ENCODE measurements at places on chromosomes 7 and 10. TPM values are rescaled to one million over a fixed set of nuclear protein-coding genes. Genes with fewer than 3 reads are reported as not detected.

GRCh38 chr7:93145354-93145753 lies 2.8 kb downstream of the SAMD9L start:
- DNase-seq = no peak

DNA sequence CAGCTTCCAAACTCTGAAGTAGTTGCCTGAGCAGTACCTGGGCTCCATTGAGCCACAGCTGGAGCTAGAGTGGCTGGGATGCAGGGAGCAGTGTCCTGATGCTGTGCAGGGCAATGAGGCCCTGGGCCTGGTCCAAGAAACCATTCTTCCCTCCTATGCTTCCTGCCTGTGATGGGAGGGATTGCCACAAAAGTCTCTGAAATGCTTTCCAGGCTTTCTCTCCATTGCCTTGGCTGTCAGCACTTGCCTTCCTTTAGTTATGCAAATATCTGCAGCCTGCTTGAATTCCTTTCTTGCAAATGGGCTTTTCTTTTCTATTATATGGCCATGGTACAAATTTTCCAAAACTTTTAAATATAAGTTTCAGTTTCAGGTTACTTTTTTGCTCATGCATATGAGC lies 972.2 kb upstream of the MBL2 start:
- DNase-seq = no peak

DNA sequence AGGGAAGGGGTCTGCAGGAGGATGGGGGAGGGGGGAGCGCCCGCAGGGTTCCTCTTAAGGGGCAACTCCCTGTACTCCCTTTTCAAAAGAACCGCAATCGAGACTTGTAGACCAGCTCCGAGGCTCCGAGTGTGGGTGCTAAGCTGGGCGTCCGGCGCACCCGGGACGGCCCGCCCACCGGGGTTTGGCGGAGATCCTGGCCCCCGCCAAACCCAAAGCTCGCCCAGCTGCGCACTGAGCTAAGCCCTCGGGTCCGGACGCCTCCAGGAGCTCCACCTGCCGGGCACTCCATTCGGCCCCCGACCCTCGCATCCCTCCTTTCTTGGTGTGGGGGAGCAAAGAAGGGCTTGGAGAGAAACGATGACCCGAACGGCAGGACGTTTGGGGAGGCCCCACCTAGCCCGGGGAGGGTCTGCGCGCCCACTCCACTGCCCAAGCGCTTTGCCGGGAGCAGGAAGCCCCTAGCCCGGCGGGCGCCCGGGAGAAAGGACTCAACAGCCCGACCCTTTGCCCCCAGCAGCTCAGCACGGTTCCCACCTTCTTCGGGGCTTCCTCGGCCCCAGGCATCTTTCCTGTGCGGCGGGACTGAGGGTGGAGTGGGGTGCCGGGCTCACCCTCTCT lies 651 bp downstream of the AFAP1L2 start:
- no peak for DNase-seq

The CASP7 gene
- 24.2 TPM for total RNA-seq

DNA sequence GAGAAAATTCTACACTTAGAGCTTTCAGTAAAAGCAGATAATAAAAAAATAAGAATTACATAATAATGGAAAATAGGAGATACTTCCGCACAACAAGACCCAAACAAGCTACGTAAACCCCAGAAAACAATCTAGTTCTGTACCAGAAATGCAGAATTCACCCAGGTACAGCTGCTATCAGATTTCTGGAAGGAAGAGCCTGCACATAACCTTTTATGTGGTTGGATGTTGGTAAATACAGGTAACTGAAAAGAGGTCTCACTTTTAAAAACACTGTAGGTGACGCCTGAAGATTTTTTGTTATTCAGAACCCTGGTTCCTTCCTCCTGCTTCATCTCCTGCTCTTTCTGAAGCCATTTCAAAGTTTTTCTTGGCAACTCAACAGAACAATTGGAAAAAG lies 29.9 kb downstream of the PANK1 start:
- no peak for DNase-seq

Data from esophagus squamous epithelium (tissue), 5 donors.